Hematopoietic multipotent progenitor cell treated with erythropoietin and hydrocortisone succinate and interleukin-3 and kit ligand, for 4 days (in vitro differentiated cells): ENCODE measurements at places on chromosomes 5 and 9.
A peak's percentile ranks its signal among the peaks of the same experiment; 100 is the strongest.

- no peak for DNase-seq
Measured at GRCh38 chr5:139668924-139669661, 20.9 kb downstream of the CXXC5 start.

DNA sequence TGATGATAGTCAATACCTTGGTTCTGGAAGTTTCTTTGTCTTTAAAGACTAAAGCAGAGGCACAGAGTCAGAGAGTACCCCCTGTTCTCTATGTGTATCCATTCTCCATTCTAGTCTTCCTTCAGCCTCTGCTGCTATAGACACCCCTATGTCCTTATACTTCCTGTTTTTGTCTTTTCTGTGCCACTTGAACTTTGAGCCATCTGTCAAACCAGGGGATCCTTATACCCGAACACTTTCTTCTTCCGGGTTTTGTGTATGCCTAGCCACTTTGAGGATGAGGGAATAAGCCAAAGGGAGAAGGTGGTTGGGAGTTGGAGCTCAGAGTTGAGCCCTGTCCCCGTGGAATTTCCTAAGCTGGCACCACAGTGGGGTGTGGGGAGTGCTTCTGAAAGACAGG is 61.1 kb upstream of the IL6ST start:
- DNase-seq: peak; percentile 21

DNA sequence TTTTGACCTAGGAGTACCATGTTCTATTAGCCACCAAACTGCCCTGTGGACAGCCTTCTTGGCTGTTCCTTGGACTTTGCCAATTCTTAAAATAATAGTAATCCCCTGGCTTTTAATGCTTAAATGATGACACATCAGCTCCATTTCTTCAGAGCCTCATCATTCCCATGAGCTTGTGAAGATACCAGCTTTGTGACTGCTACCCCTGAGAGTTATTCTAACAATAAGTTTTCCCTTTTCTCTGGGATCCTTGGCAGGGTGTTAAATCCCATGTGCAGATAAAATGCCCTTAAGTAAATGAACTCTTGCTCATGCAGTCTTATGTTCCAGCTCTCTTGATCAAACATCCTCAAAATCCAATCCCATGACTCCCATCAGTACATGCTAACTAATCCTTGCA is 415.3 kb downstream of the CETN3 start:
- no peak for DNase-seq

GRCh38 chr5:670396-671270 is 22.5 kb downstream of the TPPP start:
- no peak for DNase-seq

- no peak for DNase-seq
Measured at GRCh38 chr5:134122530-134122929, 8.0 kb downstream of the TCF7 start.

GRCh38 chr5:36392818-36393217 is 91.1 kb upstream of the RANBP3L start:
- no peak for DNase-seq

- no peak for DNase-seq
Measured at GRCh38 chr5:156753846-156754245, 96.2 kb upstream of the PPP1R2B start.

- no peak for DNase-seq
Measured at GRCh38 chr5:14263699-14264098, 120.6 kb downstream of the TRIO start.

GRCh38 chr5:16665601-16666000 is 48.8 kb upstream of the RETREG1 start:
- no peak for DNase-seq

DNA sequence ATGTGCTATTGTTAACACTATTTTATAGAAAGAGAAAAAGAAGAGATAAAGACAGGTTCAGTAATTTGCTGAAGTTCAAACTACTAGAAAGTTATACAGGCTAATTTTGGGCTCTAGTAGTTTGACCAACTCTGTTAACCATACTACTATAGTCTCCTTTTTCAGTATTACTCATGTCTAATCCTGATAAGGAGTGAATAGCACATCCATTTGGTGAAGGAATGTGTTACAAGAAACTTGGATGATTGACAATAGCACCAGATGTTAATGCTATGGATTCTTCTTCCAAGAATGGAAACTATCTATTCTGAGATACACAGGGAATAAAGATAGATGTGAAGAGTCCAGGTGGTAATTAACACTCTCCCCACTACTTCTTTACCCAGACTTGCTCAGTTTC is 677.3 kb downstream of the PRELID2 start:
- no peak for DNase-seq

DNA sequence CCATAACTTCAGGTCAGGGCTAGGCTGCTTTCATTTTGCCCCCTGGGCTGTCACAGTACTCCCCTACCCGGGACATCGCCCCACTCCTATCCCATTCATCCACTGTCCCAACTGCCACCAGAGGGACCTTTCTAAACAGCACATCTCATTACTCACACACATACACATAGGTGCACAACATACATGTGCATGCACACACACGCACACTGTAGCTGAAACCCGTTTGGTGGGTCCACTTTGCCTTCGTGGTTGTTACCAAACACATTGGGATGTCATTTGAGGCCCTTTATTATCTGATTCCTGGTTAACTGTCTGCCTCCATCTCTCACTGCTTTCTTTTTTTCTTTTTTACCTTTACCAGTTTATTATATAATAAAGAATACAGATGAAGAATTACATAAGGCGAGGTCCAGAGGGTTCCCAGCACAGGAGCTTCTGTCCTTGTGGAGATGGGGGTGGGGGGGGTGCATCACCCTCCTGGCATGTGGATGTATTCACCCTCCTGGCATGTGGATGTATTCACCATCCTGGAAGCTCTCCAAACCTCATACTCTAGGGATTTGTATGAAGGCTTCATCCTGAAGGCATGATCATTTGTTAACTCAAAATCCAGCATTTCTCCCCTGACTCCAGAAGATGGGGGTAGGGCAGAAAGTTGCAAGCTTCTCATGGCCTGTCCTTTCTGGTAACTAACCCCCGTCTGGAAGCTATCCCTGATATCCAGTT is 186.0 kb downstream of the GOLPH3 start:
- DNase-seq: no peak

GRCh38 chr9:35603506-35603985 is 1.5 kb upstream of the TESK1 start:
- DNase-seq: peak; percentile 57

- peak; percentile 16 for DNase-seq
Measured at GRCh38 chr9:116574027-116574679, 113.0 kb upstream of the TRIM32 start.

- peak; percentile 3 for DNase-seq
Measured at GRCh38 chr5:143870871-143871632, 59.1 kb downstream of the HMHB1 start.

- no peak for DNase-seq
Measured at GRCh38 chr9:7967851-7968250, 168.3 kb upstream of the DMAC1 start.

DNA sequence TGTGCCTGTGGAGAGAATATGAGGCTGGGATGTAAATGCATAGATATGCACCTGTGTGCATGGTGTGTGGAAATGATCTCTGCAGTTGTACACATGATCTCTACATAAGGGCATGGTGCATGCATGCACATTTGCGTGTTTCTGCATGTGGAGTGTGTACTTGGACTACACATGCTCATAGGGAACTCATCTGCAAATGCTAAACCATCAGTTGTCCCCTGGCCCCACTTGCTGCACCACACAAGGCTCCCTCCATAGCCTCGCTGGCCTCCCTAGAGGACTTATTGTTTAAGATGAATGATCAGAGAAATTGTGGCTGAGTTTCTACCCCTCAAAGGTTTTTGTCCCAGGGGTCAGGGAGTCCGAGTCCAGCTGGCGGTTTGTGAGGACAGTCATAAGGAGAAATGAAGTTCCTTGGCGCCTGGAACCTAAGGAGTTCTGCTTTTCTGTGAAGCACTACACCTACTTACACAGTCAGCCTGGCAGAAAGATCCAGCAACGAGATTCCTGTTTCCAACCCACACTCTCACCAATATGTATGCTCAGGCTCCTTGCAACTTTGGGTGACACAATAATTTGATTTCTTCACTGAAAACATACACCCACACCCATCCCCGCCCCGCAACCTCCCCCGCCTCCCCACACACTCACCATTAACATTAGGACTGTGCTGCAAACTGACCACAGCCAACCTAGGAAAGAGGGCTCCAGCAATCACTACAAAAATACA is 79.9 kb upstream of the CPEB4 start:
- peak; percentile 37 for DNase-seq

- no peak for DNase-seq
Measured at GRCh38 chr9:134301387-134302129, 24.7 kb upstream of the RXRA start.

DNA sequence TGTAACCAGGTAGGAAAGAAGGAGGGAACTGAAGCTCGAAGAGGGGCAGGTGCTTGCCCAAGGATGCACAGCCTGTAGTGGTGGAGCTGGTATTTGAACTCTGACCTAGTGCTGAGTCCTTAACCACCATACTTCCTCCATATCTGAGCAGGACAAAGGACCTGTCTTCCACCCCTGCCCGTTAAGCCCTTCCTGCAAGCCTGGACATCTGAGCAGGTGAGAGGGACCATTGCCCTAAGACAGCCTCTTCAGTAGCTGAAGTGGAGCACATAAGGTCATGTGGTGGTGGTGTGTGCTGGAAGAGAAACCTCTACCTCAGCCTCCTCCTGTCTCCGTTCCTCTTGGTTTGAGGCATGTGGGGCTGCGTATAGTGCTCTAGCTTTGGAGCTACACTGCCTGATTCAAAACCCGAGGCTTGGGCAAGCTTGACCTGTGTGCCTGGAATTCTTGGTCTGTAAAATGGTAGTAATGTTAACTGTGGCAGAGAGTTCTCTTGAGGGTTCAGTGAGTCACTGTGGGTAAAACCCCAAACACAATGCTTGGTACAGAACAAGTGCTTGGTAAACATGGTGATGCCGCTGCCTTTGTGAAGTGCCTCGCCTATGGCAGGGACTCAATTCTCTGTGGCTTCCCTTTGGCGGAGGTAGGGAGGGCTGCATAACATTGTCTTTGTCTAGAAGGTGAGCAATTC is 7.4 kb downstream of the GALNT10 start:
- peak; percentile 54 for DNase-seq

GRCh38 chr5:117680426-117680825 is 1105.8 kb upstream of the SEMA6A start:
- DNase-seq: no peak

DNA sequence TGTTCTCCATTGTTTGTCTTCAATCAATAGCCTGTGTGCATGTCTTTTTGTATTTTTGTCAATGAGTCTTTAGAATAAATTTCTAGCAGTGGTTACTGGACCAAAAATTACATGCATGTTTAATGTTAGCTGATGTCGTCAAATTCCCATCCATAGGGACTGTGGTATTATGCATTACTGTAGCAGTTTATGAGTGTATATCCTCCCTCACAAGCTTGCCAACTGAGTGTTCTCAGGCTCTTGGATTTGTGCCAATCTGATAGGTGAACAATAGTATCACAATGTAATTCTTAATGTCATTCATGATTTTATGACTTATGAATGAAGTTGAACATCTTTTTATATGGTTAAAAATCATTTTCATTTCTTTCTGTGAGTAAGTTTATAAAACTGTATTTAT is 13.0 kb downstream of the SNX24 start:
- peak; percentile 69 for DNase-seq

DNA sequence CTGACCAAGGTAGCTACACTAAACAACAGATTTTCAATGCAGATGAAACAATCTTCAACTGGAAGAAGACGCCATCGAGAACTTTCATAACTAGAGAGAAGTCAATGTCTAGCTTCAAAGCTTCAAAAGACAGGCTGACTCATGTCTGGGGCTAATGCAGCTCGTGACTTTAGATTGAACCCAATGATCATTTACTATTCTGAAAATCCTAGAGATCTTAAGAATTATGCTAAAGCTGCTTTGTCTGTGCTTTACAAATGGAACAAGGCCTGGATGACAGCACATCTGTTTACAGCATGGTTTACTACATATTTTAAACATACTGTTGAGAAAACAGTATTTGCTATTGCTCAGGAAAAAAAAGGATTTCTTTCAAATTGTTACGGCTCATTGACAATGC is 54.9 kb downstream of the RICTOR start:
- no peak for DNase-seq

DNA sequence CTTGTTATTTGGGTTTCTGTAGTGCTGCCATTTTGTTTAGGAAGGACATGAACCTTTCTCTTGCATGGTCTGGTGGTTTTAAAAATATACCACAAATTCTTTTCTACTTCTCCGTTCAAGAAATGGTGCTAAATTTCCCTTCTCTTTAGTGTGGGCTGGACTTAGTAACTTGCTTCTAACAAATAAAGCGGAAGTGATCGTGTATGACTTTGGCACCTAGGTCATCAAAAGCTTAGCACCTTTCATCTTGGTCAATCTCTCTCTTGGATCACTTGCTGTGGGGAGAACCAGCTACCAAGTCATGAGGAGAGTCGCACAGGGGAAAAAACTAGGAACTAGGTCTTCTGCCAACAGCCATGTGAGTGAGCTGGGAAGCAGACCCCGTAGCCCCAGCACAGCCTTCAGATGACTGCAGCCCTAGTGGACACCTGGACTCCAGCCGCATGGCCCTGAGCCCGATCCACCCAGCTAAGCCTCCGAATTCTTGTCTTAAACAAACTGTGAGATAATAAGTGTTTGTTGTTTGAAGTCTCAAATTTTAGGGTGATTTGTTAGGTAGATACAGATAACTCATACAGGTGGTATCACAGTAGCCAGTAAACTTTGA is 87.7 kb upstream of the CKMT2 start:
- DNase-seq: no peak

DNA sequence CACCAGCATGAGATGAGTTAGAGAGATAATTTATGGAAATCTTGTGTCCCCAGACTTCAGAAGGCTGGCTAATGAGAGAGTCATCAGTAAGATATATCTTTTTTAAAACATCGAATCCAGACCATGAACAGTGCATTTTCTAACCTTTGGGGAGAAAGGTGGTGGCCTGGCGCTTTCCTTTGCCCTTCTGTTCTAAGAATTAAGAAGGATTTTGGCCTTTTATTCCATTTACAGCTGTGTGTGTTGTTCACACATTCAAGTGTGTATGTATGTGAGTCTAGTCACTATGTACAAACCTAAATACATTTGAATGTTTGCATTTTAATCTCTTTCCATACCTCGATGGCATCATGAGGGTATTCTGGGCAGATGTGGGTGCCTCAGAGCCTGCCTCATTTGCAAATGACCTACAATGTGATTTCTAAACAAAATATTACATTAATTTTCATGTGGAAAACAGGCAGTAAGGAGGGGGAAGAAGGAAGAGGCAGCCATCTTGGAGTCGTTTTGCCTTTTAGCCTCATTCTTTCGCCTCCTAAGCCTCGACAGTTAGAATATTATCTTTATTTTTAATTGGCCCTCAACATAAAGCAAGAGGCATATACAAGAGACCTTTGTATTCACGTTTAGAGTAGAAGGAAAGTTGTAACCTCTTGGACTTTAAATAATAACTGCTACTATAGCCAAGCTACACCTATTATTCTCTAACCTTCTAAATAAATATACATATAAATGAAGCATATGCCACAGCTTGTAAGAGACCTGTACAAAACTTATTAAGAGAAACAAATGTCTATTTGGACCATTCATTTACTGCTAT is 125.3 kb upstream of the TMEM161B start:
- no peak for DNase-seq

- peak; percentile 13 for DNase-seq
Measured at GRCh38 chr5:54440456-54440893, 15.0 kb upstream of the HSPB3 start.
